Hypothalamus (tissue), 51 donors: ENCODE measurements at places on chromosomes 2 and 18.

- no peak for DNase-seq
Measured at GRCh38 chr2:202760848-202761247, 110.7 kb downstream of the ICA1L start.

DNA sequence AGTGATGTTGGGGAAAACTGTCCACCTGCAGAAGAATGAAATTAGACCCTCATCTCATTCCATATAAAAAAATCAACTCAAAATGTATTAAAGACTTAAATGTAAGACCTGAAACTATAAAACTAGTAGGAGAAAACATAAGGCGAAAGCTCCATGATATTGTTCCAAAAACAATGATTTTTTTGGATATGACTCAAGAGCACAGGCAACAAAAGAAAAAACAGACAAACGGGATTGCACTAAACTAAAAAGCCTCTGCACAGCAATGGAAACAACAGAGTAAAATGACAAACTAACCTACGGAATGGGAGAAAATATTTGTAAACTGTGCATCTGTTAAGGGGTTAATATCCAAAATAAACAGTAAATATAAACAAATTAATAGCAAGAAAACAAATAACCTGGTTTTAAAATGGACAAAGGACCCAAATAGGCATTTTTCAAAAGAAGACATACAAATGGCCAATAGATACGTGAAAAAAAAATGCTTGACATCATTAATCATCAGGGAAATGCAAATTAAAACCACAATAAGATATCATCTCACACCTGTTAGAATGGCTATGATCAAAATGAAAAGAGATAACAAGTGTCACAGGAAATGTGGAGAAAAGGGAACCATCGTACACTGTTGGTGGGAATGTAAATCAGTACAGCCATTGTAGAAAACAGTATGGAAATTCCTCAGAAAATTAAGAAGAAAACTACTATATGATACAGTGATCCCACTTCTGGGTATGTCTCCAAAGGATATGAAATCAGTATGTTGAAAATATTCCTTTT, 26.6 kb downstream of the LRRFIP1 start:
- DNase-seq, result no peak

DNA sequence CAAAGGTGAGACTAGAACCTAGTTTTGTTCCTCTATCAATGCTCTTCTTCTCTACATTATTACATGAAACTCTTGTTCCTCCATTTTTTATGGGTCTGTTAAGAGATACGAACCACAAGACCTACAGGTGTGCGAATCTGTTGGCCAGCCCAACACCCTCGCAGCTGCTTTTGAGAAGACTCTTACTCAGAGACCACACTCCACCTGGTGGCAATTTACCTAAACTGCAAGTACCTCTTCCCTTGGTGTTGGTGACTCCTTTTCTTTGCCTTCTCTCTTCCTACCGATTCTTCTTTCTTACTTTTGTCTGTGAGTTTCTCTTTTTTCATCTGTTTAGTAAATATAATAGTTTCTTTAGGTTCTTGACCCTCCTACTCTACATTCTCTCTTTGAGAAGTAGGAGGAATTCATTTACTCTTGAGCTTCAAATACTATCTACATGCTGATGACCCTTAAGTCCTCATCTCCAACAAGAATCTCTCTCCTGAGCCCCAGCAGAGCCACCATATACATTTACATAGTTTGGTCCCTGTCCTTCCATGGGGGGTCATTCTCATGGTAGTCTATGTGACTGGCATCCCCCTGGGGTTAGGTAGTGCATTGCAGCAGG, 81.8 kb upstream of the GAREM1 start:
- peak; percentile 16 for DNase-seq

DNA sequence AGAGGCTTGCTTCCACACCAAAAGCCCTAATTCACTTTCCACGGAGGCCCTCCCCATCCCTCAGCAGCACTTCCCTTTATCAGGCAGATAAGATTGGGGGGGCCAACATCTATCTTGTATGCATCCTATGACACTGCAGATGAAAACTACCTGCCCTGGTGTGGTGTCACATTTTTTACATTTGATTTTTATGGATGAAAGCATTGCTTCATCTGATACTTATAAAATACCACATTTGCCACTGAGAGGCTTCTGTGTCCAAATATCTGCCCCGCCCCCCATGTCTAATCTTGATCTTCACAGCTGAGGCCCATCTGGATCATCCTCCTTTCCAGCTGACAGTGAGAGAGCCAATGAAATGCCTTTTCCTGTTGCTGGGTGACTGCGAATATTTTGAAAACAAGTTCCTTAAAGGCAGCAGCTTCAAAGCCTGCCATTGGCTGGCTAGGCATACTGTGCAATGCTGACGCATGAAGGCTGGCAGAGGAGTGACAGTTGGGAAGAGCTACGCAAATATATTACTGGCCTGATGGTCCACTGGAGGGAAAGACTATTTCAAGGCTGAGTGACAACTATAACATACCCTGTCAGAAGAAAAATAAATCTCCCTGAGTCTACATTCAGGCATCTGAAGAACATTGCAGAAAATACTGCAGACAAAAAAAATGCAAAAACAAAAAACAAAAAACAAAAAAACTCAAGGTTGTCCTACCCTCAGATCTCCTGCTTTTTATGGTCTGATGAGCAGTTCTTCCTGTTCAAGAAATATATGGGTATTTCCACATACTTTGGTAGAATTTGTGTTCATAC, 318.7 kb downstream of the PDE11A start:
- DNase-seq, result no peak

GRCh38 chr2:415986-416610, 128.2 kb upstream of the ALKAL2 start:
- DNase-seq, result no peak

- DNase-seq, result no peak
Measured at GRCh38 chr2:25358249-25358815, 16.6 kb upstream of the DNMT3A start.

DNA sequence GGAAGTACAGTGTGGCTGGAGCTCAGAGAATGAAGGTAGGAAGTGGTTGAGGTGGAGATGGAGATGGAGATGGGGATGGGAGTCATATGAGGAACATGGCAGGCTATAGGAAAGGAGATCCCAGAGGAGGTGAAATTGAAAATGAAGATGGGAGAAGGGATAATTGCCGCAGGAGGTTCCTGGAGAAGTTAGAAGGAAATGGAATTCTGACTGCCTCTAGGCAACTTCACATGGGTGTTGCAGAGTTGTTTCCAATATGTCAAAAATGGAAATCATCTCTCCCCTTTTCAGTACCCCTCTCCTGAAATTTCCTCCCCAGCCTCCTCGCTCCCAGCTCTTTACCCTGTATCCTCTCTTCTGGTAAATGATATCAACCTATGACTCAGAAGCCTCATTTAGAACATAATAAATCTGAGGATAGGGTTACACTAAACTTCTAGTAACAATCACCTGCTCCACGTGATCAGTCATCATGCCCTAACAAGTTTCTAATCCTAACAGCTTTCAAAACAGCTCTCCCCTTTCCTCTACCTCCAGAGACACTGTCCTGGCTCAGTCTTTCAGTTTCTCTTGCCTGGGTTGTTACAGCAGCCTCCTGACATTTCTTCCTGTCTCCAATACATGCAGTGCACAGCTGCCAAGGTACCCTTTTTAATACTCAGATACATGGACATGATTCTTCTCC, 201.9 kb upstream of the RBMS1 start:
- DNase-seq, result no peak

GRCh38 chr18:66931010-66931409, 327.1 kb upstream of the CDH19 start:
- no peak for DNase-seq
